Nucleus accumbens (tissue), 56 donors: ENCODE measurements at places on chromosomes 7 and 10.

DNA sequence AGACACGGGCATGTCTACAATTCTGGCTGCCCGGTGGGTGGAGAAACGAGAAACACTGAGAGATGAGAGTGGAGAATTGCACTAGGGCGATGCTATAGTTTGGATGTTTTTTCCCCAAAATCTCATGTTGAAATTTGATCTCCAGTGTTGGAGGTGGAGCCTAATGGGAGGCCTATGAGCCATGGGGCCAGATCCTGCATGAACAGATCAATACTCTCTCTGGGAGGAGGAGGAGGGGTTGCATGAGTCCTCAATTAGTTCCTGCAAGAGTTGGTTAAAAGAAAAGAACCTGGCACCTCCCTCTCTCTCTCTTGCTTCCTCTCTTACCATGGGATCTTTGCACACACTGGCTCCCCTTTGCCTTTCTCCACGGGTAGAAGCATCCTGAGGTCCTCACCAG, 299.1 kb downstream of the CALN1 start:
- no peak for DNase-seq

GRCh38 chr7:83036721-83037380, 125.8 kb downstream of the PCLO start:
- no peak for DNase-seq

- DNase-seq = no peak
These were observed 19.0 kb downstream of the TRIM56 start for GRCh38 chr7:101104193-101104713.

DNA sequence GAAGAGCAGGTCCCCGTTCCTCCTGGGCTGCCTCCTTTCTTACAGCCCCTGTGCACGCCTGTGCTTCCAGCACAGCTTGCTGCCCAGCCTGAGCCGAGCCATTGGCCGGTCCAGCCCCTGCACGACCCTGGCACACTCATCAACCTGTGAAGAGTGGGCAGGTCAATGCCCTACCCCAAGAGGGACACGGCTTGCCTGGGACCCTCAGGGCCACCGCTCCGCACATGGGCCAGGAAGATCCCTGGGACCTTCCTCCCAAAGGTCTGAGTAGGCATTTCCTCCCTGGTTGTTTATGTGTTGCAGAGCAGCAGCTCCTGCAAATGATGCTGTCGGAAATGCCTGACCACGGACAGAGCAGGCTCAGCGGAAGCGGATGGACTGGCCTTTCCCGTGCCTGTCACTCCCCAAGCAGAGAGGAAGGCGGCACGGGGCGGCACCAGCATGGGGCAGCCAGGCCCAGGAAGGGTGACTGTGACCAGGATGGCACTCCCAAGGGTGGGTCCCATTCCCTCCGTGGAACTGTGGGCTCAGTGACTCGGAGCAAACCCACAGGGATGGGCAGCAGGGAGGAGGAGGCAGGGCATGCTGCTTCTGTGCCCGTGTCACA, 252.5 kb downstream of the TNS3 start:
- DNase-seq = no peak

GRCh38 chr10:97229322-97230015, 43.7 kb upstream of the SLIT1 start:
- DNase-seq = no peak

GRCh38 chr10:119807960-119808697, 64.5 kb downstream of the MCMBP start:
- no peak for DNase-seq

DNA sequence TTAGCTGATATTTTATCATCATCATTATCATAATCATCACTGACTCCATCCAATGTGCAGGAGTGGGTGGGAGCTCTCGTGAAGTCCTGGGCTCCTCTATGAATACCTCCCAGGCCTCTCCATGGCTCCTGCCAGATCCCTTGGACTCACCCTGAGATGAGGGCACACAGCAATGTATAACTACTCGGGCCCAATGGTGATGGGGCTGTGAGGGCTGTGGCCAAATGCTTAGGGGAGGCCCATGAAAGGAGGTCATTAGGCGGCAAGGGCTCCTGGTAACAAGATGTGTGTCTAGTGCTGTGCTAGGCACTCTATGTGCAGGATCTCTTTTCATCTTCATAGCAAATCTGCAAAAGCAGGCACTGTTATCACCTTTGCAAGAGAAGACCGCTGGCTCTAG, 270.9 kb downstream of the GLRX3 start:
- no peak for DNase-seq

GRCh38 chr10:44284198-44285084, 100.5 kb downstream of the CXCL12 start:
- no peak for DNase-seq
